CD4-positive, alpha-beta T cell treated with Interleukin-2 at 100 ng/mL for 4 hours (primary cell): ENCODE measurements at places on chromosomes 3 and 15.

DNA sequence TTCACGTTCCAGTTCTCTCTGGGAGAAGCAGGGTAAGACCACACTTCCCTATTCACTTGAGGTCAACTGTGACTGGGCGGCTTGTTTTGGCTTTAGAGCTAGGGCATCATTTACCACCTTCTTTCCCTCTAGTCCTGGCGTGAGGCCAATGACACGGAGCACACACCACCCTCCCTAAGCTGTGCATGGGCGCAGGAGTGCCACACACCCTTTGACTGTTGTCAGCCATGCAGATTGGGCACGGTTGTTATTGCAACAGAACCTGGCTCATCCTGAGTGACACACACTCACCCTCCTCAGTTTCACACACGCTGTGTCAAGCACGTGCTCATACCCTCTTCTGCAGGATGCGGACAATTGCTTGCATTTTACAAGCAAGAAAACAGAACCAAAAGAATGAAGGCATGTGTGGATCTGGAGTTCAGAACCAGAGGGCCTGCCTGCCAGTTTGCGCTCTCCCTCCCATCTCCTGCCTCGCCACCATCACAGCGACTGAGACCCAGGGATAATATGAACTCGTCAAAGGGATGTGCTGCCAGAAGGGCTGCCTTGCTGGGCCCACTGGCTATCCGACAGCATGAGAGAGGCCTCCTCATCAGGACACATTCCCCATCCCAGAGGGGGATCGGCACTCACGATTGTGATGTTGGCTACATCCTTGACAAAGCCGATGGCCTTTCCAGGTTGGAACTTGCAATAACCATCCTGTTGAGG lies 17.6 kb downstream of the CTSH start:
- DNase-seq: no peak

DNA sequence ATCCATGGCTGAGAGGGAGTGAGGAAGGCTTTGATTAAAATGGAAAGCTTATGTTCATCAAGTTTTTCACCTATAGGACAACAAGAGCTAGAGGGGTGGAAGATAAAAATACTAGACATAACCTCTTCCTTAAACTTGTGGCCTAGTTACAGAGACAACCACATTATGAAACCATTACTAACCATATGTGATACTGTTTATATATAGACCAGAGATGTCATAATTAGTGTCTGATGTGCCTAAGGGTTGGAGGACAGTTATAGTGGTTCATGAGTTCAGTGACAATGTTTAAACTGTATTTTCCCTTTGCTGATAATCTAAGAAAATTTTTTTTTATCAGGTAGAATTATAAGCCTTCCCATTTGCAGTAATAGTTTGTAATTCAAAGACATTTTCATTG lies 23.7 kb downstream of the PHLDB2 start:
- DNase-seq: no peak

DNA sequence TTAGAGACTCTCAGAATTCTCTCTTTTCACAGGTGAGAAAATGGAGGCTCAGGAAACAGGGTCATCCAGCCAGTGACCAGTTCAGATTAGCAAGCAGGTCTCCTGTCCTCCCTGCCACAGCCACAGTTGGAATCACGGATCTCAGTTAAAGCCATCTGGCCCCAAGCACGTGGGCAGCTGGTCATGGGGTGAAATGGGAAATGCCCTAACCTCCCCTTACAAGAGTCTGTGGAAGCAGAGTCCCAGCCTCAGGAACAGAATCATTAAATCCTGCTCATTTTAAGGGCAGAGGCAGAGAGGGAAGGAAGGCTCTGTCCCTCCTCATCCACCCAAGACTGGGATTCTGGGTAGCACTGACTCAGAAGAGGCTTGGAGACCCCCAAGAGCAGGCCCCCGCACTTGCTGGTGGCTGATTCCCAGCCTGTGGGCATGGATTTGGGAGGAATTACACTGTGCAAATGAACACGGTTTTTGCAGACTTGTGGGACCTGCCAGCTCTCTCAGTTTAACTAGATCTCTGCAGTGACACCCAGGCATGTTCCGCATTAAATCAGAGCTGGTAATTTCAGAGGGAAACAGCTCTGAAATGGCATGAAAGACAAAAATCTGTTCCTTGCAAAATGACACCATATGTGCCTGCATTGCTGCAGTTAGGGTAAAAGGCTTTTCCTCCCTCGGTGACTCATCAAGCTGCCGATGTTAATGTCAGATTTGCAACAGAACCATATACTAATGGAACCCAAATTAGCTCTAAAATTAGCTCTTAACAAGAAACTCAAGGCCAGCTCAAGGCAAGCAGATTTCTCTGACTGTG lies 89.0 kb downstream of the BDH1 start:
- DNase-seq: no peak

DNA sequence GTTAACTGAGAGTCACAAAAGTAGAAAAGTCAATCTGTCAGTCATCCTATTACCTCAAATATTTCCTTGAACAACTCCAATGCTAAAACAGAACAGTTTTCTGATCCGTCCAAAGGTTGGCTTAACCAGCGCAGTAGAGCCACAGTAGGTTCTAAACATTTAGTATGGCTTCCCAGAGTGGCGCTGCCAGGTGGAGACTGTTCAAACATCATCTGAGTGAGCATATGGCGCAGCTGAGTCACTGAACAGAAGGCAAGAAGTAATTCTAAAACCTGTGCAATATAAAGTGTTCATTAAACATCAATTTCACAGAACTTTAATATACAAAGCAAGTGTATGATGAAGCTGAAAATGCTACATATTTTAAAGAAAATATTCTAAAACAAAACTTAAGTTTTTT lies 19.9 kb downstream of the CIP2A start:
- DNase-seq: no peak

DNA sequence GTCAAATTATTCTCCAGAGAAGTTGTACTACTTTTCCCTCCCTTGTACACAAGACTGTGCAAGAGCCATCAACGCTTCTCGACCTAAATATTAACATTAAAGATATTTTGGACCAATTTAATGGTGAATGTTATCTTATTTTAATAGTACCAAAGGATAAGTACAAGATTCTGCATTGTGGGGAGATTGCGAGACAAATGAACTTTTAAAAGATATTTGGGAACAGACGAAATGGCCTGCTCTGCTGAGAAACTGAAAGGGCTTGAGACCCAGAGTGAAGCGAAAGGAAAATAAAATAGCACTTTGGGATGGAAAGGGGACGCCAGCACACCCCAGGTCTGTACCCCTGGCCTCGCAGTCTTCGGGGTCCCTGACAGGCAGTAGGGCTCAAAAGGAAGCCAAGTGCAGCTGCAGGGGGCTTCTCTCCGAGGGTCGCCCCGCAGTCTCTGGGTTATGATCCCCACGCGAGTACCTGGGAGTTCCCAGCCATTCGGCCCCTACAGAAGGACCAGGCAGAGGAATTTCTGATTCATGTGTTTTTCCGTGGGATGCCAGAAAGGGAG lies 97.6 kb upstream of the VGLL3 start:
- DNase-seq: no peak

- no peak for DNase-seq
These were observed 5.3 kb upstream of the VIPR1 start for GRCh38 chr3:42497009-42497731.

DNA sequence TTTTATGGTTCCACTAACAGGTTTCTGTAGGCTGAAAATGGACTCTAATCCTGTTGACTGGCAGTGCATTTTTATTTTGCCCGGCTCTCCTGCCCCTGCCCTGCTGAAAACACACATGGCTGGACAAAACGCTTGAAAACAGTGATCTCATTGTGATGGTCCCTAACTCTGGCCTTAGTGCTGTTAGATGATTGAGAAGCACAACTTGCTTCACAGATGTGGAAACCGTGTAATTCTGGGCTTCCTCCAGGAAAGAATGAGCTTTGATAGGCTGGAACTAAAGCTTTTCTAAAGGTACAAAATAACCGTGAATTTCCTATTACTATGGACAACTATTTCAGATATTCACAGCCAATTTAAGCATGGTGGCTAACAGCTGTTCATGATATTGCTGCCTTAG lies 121.4 kb downstream of the VGLL3 start:
- DNase-seq: no peak

DNA sequence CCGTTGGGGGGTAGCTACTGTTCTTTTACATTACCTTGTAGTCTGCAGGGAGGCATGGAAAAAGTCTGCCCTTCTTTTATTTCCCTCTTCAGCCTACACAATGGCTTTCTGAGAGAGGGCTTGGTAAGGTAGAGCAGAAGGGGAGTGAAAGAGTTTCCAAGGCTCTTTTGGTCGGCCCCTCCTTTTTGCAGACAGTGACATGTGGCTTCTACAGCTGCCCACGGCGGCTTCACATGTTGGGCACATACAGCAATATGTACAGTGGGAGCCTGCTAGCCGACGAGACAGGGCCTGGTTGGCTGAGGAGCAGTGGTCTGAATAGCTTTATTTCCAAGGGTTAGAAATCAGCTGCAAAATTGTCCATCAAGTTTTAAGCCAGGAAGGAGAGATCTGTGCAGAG lies 4.0 kb downstream of the INAFM2 start:
- no peak for DNase-seq
